Effector CD8-positive, alpha-beta T cell (primary cell): ENCODE measurements at places on chromosomes 1 and 21.

GRCh38 chr1:90779573-90779972 lies 62.5 kb upstream of the BARHL2 start:
- no peak for DNase-seq

GRCh38 chr1:166673722-166674121 lies 165.6 kb upstream of the POGK start:
- no peak for DNase-seq

DNA sequence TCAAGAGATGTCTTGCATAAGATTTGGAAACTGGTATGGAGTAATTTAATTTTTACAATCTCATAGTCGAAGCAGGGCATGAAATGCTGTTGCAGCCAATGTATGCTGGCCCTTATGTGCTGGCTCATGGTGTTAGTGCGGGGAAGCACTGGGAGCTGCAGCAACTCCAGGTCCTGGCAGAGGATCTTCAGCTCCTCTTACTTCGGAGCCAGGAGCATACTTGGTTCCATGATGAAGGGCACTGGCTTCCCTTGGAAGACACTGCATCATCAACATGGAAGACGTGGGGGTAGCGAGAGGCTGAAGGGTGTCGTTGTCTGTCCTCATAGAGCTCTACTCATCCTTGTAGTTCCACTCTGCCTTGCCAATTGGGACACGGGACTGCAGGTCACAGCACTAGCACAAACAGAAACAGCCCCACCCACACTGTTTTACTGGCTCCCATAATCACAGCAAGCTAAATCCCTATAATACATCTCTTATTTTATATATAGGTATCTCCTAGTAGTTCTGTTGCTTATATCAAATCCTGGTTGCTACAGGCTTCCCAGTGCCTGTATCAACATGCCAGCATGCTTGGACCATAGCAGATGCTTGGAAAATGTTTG lies 22.4 kb downstream of the PLA2G2D start:
- no peak for DNase-seq

DNA sequence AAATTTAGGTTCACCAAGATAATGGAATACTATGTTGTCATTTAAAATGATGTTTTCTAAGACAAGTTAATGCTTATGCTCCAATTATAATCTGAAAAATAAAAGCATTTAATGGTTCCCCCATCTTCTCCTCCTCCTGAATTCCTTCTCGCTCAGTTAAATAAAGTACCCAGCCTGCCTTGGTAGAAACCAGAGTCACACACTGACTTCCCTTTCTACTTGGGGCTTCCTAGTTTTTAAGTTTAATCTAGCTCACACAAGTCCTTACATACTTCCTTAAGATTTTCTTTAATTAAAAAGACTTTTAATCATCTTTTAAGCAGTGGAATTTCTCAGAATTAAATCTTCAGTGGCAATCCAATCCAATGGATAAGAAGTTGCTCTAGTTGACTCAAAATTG lies 32.9 kb downstream of the CD58 start:
- DNase-seq = no peak

GRCh38 chr1:5225707-5226704 lies 571.6 kb downstream of the AJAP1 start:
- no peak for DNase-seq
